Upper lobe of left lung (tissue), 6 donors: ENCODE measurements at places on chromosomes 6 and 20. TPM values are rescaled to one million over a fixed set of nuclear protein-coding genes. Genes with fewer than 3 reads are reported as not detected.

SPEF1 gene
- 15.1 TPM for total RNA-seq

KCNK5 gene
- 34.6 TPM for total RNA-seq

EDN3 gene
- 0.91 TPM for total RNA-seq

XKR7 gene
- not detected for total RNA-seq

RIPPLY2 gene
- not detected for total RNA-seq

RBM24 gene
- total RNA-seq = 0.26 TPM

DDO gene
- 1.4 TPM for total RNA-seq

KIAA1755 gene
- total RNA-seq = 3.1 TPM

SIRPB1 gene
- total RNA-seq = 16.2 TPM

MYMX gene
- total RNA-seq = not detected

FILIP1 gene
- total RNA-seq = 31.7 TPM

MEP1A gene
- not detected for total RNA-seq

NOX3 gene
- total RNA-seq = not detected

RNF182 gene
- 2.6 TPM for total RNA-seq

RUNX2 gene
- total RNA-seq = 4.0 TPM

CAP2 gene
- total RNA-seq = 4.4 TPM

SLC22A16 gene
- 0.61 TPM for total RNA-seq

ENPP5 gene
- total RNA-seq = 10.5 TPM

DEFB132 gene
- total RNA-seq = not detected

PRKN gene
- total RNA-seq = 3.0 TPM

PCSK2 gene
- 18.9 TPM for total RNA-seq

ADTRP gene
- 19.3 TPM for total RNA-seq

PRPH2 gene
- total RNA-seq = 1.3 TPM

TNFRSF21 gene
- 23.0 TPM for total RNA-seq

DPPA5 gene
- not detected for total RNA-seq

PEX3 gene
- 13.0 TPM for total RNA-seq

FAM83D gene
- total RNA-seq = 2.6 TPM

C20orf204 gene
- 0.76 TPM for total RNA-seq

MARCKS gene
- 37.7 TPM for total RNA-seq

ADGRF5 gene
- total RNA-seq = 107 TPM

TMEM200A gene
- total RNA-seq = under 0.01 TPM

CALHM6 gene
- total RNA-seq = 23.0 TPM

LPIN3 gene
- 14.0 TPM for total RNA-seq

ZC2HC1B gene
- not detected for total RNA-seq

CD24 gene
- 24.2 TPM for total RNA-seq

CLVS2 gene
- not detected for total RNA-seq

SRMS gene
- not detected for total RNA-seq

VWA7 gene
- 7.0 TPM for total RNA-seq

PSORS1C2 gene
- total RNA-seq = not detected

CRISP2 gene
- 0.61 TPM for total RNA-seq

CGA gene
- not detected for total RNA-seq

GRIK2 gene
- 1.2 TPM for total RNA-seq

TAP2 gene
- 28.0 TPM for total RNA-seq

HS3ST5 gene
- 0.39 TPM for total RNA-seq

OR2H2 gene
- total RNA-seq = not detected

LRRC73 gene
- 3.1 TPM for total RNA-seq

MMP24 gene
- 17.8 TPM for total RNA-seq

GNRH2 gene
- not detected for total RNA-seq

FAM217A gene
- not detected for total RNA-seq

TRIM26 gene
- 38.4 TPM for total RNA-seq
